Activated gamma-delta T cell treated with anti-CD3 and anti-CD28 coated beads, Interleukin-2, amount 50 U/mL, for 16 hours (primary cell): ENCODE measurements at places on chromosomes 12 and 14.

- peak; percentile 2 for DNase-seq
Measured at GRCh38 chr14:96797582-96798349, 584 bp downstream of the VRK1 start.

DNA sequence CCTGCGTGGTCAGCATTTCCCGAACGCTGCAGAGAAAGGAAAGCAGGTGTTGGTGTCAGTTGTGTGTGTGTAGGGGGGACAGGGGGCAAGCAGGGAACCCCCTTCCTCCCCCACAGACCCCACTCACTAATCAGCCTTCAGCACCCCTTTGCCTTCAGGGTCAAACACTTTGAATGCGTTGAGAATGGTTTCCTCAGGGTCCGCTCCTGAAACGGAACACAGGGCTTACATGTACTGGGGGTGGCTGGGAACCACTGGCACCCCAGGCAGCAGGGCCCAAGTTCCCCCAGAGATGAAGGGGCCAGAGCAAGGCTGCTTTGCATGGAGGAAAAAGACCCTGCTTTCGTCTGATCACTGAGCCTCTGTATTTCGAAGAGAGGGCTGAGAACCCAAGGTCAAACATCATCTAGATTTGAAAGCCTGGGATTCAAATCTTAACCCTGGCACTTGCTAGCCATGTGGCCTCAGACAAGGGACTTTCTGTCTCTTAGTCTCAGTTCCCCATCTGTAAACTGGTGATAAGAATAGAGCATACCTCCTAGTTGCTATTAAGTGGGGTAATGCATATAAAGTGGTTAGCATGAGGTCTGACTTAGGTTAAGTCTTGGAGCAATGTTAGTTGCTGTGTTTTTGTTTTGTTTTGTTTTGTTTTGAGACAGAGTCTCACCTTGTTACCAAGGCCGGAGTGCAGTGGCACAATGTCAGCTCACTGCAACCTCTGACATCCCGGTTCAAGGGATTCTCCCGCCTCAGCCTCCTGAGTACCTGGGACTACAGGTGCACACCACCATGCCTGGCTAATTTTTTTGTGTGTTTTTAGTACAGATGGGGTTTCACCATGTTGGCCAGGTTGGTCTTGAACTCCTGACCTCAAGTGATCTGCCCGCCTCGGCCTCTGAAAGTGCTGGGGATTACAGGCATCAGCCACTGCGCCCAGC lies 7.0 kb downstream of the MYL2 start:
- no peak for DNase-seq

DNA sequence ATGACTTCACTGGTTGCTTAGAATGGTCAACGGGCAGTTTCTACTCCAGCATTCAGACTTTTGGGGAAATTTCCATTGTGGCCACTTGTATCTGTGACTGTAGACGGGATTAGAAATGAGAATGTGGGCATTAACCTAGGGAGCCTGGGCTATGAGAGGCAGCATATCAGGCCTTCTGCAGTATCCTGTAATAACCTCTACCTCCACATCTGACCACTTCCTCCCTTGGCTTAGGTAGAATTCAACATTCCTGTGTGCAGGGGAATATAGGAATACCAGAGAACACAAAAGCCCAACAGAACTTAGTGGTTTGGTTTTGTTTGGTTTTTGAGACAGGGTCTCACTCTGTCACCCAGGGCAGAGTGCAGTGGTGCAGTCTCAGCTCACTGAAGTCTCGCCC lies 76.4 kb upstream of the HOXC13 start:
- no peak for DNase-seq

GRCh38 chr12:113658006-113658655 lies 186.5 kb upstream of the LHX5 start:
- no peak for DNase-seq

DNA sequence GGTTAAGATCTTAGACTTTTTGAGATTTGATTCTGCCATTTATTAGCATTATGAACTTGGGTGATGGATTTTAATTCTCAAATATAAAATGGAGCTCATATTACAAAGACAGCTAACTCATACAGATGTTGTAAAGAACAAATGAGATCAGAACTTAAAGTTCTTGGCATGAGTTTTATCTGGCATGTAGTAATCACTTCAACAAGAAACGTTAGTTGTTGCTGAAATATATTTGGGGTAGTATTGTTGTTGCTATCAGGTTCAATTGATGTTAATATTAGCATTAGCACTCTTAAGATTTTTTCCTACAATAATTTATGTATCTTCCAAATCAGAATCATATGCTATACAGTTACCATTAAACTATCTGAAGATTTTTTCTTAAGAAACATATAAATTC lies 71.0 kb downstream of the SLC6A15 start:
- DNase-seq = no peak

DNA sequence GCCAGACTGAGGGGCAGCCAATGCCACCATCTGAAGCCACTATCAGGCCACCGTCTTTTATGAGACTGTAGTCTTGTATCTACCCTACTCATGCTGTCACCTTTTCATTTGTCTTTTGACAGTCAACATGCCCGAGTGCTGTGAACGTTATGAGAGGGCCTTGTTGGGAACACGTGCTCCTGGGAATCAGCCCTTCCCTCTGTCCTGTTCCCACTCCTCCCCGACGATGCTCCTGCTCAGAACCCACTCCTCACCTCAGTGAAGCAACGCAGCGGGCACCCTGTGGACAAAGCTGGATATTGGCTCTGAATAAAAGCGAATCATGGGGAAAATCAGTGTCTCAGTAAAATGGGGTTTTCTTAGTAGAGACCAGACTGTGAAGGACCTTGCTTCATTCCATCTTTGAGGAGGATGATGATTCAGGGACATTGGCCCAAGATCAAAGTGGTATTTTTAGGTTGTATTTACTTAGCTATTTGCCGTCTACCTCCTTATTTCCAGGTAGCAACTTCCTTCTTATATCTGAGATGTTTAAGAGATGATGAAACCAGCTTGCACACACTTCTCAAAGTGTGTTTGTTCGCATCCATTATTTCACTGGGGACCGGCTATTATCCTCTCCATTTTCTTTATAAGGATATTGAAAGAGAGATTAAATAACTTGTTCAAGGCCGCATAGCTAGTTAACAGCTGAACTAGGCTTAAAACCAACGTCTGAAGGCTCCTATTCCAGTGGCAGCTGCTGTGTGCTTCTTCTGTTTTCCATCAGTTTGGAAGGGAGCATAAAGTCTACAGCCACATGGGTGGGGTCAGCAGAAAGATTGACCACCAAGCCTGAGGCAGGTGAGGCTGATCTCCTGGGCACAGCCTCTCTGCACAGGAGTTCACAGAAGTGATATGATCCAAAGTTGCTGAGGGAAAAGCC lies 43.9 kb upstream of the CTDSP2 start:
- DNase-seq = no peak

DNA sequence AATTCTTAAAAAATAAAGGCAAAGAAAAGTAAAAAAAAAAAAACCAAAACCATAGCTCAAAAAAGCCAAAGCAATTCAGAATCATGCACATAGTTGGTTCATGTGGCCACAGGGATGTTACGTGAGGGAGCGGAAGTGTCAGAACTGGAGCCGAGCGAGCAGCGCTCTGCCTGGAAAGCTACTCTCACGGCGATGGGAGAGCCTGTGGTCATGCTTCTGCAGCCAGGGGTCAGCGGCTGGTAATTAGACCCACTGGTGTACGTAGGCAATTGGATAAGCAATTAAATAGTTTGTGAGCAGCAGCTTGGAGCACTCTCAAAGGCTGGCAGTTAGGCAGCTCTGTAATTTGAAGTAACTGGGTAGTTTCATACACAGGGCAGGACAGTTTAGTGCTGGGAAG lies 58.1 kb downstream of the TRHDE start:
- DNase-seq = no peak

- DNase-seq = no peak
Measured at GRCh38 chr14:86858031-86858430, 1135.0 kb downstream of the GALC start.

DNA sequence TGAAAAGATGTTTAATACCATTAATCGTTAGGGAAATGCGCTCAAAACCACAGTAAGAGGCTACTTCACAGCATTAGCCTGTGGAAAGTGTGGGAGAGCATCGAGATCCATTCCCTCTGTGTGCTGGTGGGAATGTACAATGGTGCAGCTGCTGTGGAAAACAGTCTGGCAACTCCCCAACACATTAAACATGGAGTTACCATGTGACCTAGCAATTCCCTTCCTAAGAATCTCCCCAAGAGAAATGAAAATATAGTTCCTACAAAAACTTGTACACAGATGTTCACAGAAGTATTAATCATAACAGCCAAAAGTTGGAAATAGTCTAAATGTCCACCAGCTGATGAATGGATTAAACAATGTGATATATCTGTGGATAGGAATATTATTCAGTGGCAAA lies 23.8 kb downstream of the MLXIP start:
- no peak for DNase-seq
